ENCODE measurements at places on chromosomes 2 and 18.

- DNase-seq = no peak
Observed at GRCh38 chr2:186532891-186533290, 46.8 kb downstream of the ZC3H15 start.

DNA sequence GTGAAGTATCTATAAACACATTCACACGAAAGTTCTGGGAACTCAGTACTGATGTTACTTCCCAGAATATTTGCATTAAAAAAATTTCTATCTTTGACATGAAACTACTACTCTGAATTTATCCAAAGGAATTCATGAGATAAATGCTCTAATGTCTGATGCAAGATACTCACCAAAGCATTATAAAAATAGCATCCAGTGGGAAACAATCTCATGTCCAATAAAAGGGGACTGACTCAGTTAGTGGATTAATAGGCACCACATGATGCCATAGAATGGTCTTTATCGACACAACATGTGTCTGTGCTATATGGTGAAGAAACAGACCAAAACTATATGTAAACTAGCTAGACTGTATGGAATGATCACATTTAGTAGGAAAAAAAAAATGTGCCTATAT lies 33.9 kb downstream of the LAMA3 start:
- no peak for DNase-seq

DNA sequence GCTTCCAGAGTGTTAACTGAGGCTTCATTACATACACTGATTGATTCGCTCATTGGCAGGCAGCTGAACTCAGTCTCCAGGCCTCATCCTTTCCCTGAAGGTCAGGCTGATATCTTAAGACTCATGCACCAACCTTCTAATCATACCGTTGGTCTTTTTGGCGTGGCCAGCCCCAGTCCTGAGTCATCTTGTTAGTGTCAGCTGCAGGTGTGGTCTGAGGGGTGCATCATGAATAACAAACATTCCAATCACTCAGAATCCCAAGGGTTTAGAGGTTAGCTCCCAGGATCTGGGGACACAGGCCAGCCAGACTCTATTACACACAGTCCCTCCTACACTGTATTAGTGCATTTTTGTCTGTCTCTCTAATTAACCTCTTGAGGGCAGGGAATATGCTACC lies 271.5 kb downstream of the HRH4 start:
- no peak for DNase-seq

GRCh38 chr2:3647831-3648651 lies 10.0 kb upstream of the ALLC start:
- DNase-seq = no peak
